Cortex of kidney (tissue), 1 donor: ENCODE measurements at places on chromosomes 2 and 18.

- no peak for DNase-seq
Measured at GRCh38 chr2:107817378-107817777, 9.3 kb upstream of the RGPD4 start.

- DNase-seq: no peak
Measured at GRCh38 chr2:176525086-176525485, 255.8 kb downstream of the MTX2 start.

GRCh38 chr2:214593727-214594126 lies 182.9 kb downstream of the VWC2L start:
- no peak for DNase-seq

GRCh38 chr2:109674894-109675534 lies 60.9 kb downstream of the SOWAHC start:
- no peak for DNase-seq

DNA sequence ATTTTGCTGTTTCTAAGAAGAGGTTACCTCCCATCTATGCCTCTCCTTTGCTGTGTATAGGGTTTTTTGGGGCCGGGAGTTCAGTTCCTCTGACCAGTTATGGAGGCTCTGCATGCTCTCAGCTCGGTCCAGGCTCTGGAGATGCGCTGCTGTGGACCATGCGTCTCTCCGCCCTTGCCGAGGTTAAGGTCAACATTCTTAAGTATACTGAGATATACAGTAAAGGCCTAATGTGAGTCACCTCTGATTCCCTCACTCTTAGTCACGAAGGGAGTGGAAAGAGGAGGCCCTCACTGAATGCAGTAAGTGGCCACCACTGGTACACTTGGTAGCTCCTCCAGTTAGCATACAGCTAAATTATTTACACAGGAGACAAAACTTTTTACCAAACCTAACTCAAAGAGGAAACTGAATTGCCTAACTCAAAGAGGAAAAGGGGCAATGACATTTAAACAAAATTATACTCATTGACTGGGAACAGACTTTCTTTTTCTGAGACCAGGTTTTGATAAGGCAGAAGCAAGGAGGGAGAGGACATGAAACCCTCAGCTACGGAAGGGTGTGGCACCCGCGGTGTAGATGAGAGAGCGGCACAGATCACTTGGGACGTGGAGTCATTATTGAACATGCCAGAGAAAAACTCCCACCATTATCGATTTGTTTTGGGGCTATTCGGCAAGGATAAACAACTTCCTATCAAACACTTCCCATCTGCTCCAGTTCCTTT lies 98.7 kb downstream of the COPS8 start:
- DNase-seq: no peak

DNA sequence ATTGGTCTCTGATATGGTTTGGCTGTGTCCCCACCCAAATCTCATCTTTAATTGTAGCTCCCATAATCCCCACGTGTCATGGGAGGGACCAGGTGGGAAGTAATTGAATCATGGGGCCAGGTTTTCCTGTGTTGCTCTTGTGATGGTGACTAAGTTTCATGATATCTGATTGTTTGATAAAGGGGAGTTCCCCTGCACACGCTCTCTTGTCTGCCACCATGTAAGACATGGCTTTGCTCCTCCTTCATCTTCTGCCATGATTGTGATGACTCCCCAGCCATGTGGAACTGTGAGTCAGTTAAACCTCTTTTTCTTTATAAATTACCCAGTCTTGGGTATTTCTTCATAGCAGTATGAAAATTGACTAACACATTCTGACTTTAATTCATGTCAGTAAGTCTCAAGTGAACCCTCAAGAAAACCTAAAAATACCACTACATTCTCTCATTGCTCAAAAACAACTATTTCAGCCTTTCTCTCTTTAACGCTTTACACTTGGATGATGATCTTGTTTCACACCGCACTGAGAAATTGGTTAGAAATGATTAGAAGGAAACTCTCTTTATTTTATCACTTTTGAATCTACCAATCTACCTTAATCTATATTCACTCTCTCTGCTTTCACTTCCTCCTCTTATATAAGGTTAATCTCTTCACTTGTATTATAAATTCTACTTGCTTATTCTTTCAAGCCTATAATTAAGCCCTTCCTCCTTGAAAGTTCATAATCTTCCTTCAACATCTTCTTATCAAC lies 110.1 kb downstream of the GALR1 start:
- no peak for DNase-seq

- no peak for DNase-seq
Measured at GRCh38 chr2:29293830-29294438, 178.7 kb downstream of the CLIP4 start.

DNA sequence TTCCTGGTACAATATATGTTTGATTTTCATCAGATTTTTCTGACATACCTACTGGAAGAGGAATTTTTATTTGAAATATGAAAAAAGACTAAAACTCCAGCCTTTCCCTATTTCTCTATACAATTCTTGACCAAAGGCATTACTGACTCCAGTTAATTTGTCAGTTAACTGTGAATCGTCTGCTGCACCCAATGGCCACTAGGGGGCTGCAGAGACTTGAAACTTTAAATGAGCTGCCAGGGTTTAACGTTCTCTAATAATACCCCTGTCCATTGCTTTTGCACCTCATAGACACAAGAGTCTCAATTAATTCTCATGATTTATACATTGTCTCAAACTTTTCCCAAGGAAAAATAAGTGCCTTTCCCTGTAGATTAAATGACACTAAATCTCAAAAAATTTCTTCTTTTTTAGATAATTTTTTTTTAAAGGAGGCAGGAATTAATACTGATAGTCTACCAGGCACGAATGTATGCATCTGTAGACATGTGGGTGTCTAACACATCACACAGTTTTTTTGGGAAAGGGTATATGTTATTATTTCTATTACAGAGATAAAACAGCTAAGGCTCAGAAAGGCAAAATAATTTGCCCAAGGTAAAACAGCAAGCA lies 1.8 kb upstream of the ALK start:
- no peak for DNase-seq

- no peak for DNase-seq
Measured at GRCh38 chr2:6872394-6872793, 5.2 kb upstream of the RSAD2 start.

DNA sequence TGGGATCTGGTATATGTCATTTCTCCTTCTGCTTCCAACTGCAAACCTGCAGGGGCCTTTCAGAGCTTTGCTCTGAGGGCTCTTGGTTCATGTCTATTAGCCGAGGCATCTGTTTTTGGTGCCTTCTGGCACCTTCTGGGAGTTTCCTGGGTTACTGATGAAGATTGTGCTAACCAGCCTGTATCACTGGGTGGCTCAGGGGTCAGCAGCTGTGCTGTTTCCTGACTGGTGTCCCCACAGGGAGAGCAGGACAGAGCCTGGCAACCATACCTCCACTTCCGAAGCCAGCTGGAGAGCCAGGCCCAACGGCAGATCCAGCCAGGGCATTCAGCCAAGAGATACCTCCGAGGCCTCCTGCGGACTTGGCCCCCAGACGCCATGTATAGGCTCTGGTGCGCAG lies 17.5 kb downstream of the KIAA2012 start:
- DNase-seq: no peak

- DNase-seq: no peak
Measured at GRCh38 chr2:53407363-53408080, 360.1 kb upstream of the CHAC2 start.

DNA sequence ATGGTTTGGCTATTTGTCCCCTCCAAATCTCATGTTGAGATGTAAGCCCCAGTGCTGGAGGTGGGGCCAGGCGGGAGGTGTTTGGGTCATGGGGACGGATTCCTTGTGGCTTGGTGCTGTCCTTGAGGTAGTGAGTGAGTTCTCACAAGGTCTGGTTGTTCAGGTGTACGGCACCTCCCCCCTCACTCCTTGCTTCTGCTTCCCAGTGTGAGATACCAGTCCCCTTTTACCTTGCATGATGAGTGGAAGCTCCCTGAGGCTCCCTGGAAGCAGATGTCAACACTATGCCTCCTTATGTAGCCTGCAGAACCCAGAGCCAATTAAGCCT lies 232.6 kb downstream of the LDLRAD4 start:
- no peak for DNase-seq

DNA sequence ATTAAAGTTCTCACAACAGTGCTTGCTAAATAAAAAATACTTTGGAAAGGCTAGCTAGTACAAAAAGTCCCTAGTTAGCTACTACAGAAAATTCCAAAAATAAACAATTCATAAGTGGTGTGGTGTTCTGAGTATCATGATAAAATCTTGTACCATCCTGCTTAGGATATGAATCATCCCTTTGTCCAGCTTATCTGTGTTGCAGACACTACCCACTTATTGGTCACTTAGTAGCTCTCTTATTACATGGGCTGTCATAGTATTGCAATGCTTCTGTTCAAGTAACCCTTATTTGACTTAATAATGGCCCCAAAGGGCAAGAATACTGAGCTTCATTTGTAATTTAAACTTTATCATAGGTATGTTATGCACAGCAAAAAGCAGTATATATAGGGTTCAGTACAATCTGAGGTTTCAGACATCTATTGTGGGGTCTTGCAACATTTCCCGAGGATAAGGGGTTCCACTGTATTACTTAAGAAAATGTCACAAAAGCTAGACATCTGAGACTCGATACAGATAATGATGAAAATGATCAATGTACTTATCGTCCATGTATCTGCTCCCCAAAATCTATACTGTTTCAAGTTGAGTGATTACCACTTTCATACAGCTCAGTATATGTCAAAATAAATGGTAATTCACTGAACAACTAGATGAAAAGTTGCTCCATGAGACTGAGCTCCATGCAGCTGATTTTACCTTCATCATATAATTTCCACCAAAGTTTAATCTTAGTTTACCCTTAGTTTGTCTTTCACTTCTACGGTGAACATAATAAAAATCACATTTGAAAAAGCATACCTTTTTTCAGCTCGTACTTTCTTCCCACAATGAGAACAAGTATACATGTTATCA lies 93.8 kb downstream of the C2orf74 start:
- no peak for DNase-seq

DNA sequence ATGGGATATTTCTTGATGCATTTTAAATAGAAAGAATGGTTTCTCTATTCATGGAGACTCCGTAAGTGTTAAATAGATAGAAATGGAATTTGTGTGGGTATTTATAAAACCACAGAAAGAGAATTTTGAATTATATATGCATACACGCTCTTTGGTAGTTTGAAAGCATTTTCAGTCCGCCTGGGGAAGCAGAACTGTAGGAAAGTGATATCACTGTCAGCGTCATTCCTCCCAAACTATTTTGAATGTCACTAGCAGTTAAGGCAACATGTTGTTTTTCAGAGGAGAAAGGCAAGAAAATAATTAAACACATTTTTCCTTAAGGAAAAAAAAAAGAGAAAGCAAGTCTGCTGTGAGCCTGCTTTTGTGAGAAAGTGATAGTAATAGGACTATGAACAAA lies 8.7 kb upstream of the ERMN start:
- no peak for DNase-seq

GRCh38 chr2:95012881-95013550 lies 12.5 kb upstream of the MAL start:
- no peak for DNase-seq

DNA sequence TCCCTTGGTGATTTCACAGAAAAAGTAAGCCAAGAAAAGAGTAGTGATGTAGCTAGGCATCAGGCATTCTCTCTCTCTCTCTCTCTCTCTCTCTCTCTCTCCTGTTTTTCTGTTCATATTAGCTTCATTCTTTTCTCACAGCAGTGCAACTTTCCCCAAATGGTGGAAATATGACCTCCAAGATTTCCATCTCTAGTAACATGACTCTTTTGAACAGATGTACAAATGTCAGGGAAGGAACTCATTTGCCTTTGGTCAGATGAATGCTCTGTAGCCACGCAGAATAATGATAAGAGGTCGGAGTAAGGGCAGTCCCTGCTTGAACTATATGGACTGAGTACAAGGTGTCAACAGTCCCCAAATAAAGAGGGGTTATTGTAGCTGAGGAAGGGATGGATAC lies 316.2 kb downstream of the GALNT13 start:
- DNase-seq: no peak

- DNase-seq: no peak
Measured at GRCh38 chr2:172106108-172106961, 3.6 kb upstream of the DLX2 start.

- DNase-seq: no peak
Measured at GRCh38 chr2:218023636-218024035, 20.8 kb upstream of the TNS1 start.

- DNase-seq: no peak
Measured at GRCh38 chr2:20930928-20931327, 108.0 kb upstream of the LDAH start.

DNA sequence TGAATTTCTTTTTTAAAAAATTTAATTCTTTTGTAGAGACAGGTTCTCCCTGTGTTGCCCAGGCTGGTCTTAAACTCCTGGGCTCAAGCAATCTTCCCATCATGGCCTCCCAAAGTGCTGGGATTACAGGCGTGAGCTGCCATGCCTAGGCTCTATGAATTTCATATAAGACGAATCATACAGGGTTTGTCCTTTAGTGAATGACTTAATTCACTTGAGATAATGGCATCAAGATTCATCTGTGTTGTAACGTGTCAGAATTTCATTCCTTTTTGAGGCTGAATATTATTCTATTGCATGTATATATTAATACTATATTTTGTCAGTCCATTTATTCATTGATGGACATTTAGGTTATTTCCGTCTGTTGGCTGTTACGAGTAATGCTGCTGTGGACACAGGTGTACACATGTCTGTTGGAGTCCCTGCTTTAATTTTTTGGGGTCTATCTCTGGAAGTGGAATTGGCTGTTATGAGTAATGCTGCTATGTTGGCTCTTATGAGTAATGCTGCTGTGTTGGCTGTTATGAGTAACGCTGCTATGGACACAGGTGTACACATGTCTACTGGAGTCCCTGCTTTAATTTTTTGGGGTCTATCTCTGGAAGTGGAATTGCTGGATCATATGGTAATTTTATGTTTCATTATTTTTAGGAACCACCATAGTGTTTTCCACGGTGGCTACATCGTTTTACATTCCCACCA lies 210.6 kb downstream of the CAMKMT start:
- DNase-seq: no peak

DNA sequence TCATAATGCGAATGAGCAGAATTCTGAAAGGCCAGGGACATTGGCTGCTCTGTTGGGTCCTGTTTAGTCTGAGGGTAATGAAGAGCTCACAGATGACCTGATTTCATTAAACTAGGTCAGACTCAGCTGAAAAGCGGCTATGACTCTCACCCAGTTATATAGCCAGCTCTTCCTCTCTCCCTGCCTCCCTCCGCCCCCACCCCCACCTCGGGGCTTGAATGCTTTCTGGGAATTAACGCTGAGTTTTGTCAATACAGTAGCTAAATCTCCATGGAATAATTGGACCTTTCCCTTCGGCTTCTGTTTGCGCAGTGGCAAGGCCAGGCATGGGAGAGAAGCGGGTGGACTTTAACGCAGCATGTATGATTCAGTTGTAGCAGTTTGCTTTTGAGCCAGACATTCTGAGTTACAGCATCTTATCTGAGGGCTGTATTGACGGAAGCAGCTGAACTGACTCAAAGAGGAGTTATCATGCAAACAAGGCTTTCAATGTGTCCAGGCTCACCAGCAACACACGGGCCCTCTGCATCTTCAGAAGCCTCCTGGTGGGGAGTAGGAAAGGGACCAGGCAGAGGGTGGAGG lies 110.6 kb downstream of the MYCN start:
- DNase-seq: no peak

- DNase-seq: no peak
Measured at GRCh38 chr2:20303966-20304365, 46.7 kb downstream of the PUM2 start.

GRCh38 chr2:161020437-161020836 lies 139.8 kb upstream of the TANK start:
- no peak for DNase-seq

GRCh38 chr2:218022131-218022850 lies 19.5 kb upstream of the TNS1 start:
- no peak for DNase-seq
